Midbrain (tissue), 1 donor: ENCODE measurements at places on chromosomes 16 and 17.

- DNase-seq = peak; percentile 17
Measured at GRCh38 chr16:3020247-3020603, at the start of gene TNFRSF12A. Gene TNFRSF12A, plus strand, starts transcription at chr16:3020368. Its CDS starts 30 bp downstream, at chr16:3020398.

DNA sequence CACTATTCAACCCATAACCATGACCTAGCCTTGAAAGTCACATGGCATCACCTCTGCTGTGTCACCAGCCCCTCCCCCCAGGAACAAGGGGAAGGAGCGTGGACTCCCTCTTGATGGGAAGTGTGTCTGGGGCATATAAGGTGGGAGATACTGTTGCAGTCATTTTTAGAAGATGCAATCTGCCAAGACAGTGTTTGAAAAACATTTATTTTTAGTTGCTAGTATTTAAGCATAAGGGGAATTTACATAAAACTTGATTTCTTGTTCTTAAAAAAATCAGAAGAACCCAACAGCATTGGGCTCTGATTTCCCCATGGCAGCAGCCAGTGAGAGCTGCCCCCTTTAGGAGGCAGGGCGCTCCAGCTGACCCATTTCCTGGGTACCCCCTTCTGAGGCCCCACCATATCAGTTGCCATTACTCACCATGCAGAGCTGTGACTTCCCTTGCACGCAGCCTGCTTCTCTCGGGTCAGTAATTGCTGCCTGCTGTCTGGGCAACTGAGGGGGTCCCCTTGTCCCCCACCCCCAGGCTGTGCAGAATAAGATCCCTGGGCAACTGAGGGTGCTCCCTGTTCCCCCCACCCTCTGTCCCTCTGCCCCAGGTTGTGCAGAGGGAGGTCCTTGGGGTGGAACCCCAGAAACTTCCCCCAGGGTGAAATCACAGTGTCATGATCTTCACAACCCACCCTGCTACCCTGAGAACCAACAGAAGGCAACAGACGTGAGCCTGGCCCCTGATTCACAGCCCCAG, 11.8 kb upstream of the CDC42EP4 start:
- DNase-seq = no peak

DNA sequence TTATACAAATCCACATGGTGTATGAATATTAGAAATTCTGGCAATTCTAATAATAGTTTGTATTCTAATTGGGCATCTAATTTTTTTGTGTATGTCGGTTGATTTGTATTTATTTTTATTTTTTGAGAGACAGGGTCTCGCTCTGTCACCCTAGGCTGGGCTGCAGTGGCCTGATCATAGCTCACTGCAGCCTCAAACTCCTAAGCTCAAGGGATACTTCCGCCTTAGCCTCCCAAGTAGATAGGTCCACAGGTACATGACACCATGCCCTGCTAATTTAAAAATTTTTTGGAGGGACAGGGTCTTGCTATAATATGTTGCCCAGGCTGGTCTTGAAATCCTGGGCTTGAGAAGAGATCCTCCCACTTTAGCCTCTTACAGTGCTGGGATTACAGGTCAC, 104.6 kb downstream of the TRIM37 start:
- DNase-seq = no peak

- DNase-seq = no peak
Measured at GRCh38 chr16:48524348-48525200, 85.4 kb downstream of the N4BP1 start.

- DNase-seq = no peak
Measured at GRCh38 chr17:17970699-17971430, 1.3 kb downstream of the TOM1L2 start.

DNA sequence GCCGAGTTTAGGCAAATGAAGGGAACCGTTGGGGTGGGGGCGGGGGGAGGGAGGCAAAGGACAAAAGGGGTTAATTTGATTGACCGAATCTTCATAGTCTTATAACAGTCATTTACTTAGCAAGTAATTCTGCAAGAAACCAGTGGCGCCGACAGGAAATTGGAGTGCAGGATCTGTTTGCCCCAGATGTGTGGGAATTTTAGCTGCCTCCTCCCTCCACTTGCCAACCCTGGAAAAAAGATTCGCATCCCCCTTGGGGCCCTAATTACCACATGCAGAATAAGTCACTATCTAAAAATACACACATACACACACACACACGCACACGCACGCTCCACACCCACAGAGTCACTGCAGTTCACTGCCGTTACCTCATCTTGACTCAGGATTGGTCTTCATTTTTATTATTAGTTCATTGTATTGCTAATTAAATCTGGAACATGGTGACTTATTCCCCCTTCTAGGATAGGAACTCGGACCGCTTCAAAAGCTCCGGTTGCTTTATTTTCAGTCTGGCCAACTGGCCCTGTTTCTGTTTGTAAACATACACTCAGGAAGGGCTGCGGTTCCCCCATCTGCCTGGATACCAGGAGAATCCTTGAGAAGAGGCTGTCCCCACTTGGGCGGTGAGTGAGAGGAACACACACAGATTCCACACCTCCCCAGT, 241.6 kb upstream of the SALL1 start:
- no peak for DNase-seq

- DNase-seq = no peak
Measured at GRCh38 chr16:54545854-54546511, 259.4 kb upstream of the IRX3 start.

DNA sequence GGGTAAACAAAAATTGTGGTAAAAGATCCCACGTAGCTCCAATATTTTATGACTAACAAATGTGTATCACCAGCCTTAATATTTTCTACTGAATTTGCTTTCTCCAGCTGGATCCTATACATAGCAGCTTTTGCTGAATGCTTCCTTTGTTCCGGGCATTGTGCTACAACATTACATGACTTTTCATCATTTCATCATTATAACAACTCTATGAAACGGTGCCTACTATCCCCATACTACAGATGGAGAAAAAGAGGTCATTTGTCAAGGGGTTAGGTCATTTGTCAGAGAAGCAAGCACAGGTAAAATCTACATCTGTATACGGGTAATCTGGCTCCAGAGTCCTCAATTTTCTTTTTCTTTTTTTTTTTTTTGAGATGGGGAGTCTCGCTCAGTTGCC, 74.3 kb downstream of the KANSL1 start:
- no peak for DNase-seq

DNA sequence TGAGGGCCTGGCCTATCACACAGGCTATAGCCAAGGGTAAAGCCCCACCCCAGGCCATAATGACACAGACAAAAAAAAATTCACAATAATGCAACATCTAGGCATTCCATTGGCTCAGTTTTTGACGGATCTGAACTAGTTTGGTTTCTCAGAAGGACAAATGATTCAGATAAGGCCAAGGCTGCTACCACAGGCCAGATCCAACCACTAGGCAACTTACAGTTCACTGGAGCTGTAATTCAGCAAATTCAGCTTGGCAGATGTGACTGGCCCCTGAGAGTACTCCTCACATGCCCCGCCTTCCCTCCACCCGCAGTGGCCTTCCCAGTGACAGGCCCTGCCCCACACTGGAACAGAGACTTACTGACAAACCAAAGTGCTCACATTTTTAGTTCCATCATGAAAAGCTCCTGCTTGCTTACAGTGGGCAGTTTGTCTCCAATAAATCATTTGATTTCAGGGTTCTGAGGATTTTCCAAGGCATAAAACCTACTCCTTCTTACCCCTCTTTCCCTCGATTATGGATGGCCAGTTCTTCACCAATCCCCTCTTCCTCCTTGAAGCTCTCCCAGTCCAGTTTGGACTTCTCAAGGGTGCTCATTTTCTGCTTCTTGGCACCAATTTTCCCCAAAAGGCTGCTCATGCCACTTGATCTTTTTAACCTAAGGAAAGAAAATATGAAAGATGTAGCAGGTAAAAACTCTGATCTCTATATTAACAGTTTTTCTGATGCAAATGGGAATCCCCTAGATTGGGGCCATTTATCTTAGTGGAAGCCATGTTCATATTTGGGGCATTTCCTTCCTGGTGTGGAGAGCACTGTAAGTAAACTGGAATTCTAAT, 53.3 kb upstream of the BCAR1 start:
- DNase-seq = peak; percentile 63

GRCh38 chr17:50168319-50168718, 2.5 kb downstream of the SGCA start:
- DNase-seq = no peak

GRCh38 chr17:36597226-36597625, 4.2 kb upstream of the MRM1 start:
- DNase-seq = no peak

DNA sequence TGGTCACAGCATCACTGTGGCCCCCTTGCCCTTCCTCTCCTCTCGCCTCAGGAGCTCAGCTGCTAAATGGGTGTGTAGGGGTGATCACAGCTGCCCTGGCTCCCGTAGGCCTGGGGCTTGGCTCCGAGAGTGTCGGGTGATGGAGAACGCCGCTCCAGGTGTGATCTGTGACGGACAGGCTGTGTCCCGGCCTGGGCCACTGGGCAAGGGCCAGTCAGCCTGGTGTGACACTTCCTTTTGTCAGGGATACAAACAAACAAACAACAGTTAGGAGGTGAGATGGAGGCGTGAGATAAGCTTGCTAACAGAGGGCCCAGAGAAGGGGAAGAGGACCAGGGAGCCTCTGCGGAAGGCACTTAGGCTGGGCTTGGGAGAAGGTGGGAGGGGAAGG, 2.0 kb downstream of the ADGRG1 start:
- no peak for DNase-seq

- no peak for DNase-seq
Measured at GRCh38 chr17:43479948-43480347, 3.8 kb upstream of the DHX8 start.
